ENCODE measurements at places on chromosomes 1 and 21.
A peak's percentile ranks its signal among the peaks of the same experiment; 100 is the strongest.

- DNase-seq = no peak
Observed at GRCh38 chr1:97094247-97094972, 372.8 kb downstream of the PTBP2 start.

- no peak for DNase-seq
Observed at GRCh38 chr1:116175611-116176010, 64.4 kb downstream of the MAB21L3 start.

- no peak for DNase-seq
Observed at GRCh38 chr1:210883821-210884220, 250.1 kb downstream of the KCNH1 start.

DNA sequence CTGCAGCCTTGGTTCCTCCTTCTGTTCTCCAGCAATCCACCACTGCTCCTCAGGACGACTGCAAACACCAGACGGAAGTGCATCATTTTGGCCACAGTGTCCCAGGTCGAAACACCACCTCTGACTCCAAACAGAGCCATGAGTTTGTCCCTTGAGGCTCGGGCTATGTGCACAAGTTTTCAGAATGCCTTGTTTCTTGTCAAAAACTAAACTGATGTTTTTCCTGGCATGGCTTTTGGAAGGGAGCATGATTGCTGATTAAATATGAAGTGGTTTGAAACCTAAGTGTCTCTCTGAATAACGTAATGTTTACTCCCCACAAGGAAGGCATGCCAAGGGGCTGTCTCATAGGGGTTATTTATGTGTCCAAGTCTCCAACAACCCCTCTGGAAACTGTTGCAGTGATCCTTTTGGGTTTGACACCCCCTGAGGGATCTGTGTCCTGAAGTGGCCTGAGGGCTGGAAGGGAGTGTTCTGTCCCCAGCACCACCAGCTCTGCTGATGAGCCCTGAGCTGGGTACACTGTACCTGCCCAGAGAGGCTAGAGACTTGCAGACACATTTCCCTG lies 132.7 kb downstream of the PLPP3 start:
- DNase-seq = no peak

DNA sequence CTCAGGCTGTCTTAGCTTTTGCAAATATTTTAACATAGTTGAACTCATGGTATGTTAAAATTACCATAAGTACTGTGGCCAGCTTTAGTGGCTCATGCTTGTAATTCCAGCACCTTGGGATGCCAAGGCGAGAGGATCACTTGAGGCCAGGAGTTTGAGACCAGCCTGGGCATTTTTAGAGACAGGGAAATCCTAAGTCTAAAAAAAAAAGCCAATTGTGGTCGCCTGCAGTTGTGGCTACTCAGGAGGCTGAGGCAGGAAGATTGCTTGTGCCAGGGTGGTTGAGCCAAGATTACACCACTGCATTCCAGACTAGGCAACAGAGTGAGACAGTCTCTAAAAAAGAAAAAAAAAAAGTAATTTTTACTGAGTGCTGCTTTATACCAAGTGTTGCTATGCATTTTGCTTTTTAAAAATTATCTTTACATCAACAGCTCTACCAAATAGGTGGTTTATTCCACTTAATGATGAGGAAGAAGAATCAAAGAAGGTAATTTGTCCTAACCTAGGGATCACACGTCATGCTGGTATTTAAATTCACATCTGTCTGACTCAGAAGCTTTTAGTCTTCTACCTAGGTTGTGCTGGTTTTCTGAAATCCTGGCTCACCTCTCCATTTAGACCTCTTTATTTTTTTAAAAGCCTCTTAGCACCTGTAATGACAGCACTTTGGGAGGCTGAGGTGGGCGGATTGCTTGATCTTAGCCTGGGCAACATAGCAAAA lies 16.8 kb downstream of the PPP1R12B start:
- DNase-seq = no peak

DNA sequence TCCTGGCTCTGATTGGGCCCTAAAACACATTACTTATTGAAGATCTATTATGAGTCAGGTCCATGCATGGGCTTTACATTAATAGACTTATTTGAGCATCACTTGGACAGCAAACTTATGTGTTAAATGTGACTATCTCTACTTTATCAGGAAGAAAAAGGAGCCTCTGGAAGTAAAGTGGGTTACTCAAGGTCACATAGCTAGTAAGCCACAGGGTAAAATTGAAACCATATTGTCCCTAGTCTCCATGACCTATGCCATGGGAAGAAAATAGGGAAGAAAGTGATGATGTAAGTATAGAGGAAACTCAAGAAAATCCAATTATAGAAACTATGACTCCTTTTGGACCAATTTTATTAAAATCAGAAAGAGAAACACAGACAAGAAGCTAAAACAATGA lies 555.3 kb downstream of the NUF2 start:
- no peak for DNase-seq

- DNase-seq = no peak
Observed at GRCh38 chr21:39640754-39641153, 28.0 kb downstream of the B3GALT5 start.

- DNase-seq = no peak
Observed at GRCh38 chr1:111140680-111140967, 601 bp downstream of the CEPT1 start.

- no peak for DNase-seq
Observed at GRCh38 chr1:175361476-175361875, 168.9 kb upstream of the KIAA0040 start.

GRCh38 chr1:54404939-54405897 lies 976 bp downstream of the SSBP3 start:
- no peak for DNase-seq

- DNase-seq = no peak
Observed at GRCh38 chr1:6351480-6352137, 42.0 kb downstream of the ACOT7 start.

- DNase-seq = no peak
Observed at GRCh38 chr1:60271041-60271440, 197.5 kb upstream of the C1orf87 start.

- DNase-seq = no peak
Observed at GRCh38 chr1:67691712-67692111, 6.7 kb downstream of the GADD45A start.

- DNase-seq = no peak
Observed at GRCh38 chr1:244599937-244600350, 53.0 kb upstream of the DESI2 start.

DNA sequence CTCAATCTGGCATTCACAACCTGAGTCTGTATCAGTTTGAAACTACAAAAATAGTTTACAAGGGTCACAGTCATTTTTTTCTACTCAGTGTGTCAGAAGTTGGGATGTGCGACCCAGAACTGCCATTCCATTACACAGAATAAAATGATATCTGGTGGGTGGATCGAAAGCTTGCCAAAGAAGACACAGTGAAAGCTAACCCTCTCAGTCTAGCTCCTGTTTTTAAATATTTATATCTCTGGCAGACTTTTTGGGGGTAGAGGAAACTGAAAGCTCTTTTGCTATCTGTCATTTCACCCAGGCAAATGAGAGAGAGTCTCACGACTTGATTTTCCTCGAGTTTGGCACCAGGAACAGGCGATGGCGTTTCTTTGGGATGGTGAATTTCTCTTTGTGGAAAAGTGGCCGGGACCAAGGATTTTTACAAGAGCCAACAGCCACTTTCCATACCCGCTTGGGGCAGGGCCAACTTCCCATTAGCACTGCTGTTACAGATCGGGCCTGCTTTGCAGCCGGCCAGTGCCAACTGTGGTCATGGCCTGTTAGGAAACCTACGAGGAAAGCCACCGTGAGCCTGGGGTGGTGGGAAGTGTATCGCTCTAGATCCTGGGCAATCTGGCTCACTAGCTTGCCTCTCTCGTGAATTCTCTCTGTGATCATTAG lies 185.5 kb upstream of the NFIA start:
- DNase-seq = no peak

DNA sequence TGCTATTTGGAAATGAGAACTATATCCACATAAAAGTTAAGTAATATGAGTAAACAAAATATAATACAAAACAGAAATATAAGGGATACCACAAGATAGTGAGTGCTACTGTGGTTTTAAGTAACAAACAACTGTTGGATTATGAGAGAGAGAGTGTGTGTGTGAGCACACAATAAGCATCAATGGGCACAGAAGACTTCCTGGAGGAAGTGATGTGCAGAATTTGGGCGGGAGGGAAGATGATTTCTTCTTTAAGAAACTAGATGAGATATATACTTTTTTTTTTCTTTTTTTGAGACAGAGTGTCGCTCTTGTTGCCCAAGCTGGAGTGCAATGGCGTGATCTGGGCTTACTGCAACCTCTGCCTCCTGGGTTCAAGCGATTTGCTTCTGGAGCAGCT lies 7.9 kb upstream of the IER5 start:
- DNase-seq = no peak

GRCh38 chr1:226891846-226892523 lies 21.6 kb downstream of the PSEN2 start:
- DNase-seq = no peak

DNA sequence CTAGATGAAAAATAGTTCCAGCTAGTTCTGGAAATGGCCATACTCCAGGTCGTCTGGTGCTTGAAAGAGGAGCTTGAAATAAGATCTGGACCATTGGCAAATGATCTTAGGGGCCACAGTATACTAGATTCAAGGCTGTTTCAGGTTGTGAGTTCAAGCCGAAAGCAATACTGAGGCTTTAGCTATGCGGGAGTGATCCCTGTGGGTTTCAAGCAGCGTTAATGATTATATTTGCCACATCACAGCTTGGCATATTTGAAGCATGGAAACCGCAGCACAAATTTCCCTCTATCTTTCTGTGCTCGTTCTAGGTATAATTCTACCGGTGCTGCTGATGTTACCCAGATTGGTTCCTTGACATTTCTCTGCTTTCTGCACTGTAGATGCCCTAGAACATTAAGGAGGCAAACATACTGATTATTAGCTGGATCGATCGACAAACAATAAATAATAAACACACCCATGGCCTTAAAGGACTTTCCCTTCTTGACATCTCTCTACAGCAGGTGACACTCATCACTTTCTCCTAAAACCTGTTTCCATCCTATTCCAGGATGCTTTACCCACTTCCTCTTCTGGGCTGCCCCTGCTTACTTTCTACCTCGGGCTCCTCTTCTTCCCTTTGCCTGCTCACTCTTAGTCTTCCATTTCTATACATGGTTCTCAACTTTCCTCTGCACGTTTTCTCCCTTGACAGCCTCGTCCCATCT lies 40.6 kb upstream of the LYST start:
- no peak for DNase-seq

- no peak for DNase-seq
Observed at GRCh38 chr1:231734417-231734816, 107.8 kb downstream of the DISC1 start.

DNA sequence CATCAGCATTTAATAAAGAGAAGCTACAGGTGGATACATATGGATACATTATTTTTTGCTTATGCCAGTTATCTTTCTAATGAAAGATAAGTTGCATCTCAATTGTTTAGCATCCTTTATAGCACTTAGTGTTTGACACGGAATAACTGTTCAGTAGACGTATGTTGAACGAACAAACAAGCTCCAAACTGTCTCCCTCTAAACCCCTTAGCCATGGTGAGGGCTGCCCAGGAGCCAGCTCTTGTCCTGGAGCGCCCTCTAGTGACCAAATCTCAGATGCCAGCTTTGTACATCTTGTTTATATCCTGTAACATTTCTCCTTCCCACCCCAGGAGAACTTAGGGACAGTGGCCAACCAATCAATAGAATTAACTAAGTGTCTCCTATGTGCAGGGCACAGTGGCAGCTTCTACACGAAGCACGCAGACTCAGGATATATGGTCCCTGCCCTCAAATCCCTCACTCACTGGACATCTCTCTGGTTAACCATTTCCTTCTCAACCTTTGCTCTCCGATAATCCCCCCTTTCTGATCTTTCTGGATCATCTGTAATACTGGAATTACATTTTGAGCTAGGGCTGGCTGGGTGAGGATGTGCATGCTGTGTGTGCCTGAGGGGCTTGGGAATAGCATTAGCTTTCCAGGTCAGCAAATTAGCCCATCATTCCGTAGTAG lies 22.9 kb downstream of the KCNA10 start:
- peak; percentile 81 for DNase-seq

- DNase-seq = no peak
Observed at GRCh38 chr1:6985549-6986276, 200.5 kb downstream of the CAMTA1 start.

DNA sequence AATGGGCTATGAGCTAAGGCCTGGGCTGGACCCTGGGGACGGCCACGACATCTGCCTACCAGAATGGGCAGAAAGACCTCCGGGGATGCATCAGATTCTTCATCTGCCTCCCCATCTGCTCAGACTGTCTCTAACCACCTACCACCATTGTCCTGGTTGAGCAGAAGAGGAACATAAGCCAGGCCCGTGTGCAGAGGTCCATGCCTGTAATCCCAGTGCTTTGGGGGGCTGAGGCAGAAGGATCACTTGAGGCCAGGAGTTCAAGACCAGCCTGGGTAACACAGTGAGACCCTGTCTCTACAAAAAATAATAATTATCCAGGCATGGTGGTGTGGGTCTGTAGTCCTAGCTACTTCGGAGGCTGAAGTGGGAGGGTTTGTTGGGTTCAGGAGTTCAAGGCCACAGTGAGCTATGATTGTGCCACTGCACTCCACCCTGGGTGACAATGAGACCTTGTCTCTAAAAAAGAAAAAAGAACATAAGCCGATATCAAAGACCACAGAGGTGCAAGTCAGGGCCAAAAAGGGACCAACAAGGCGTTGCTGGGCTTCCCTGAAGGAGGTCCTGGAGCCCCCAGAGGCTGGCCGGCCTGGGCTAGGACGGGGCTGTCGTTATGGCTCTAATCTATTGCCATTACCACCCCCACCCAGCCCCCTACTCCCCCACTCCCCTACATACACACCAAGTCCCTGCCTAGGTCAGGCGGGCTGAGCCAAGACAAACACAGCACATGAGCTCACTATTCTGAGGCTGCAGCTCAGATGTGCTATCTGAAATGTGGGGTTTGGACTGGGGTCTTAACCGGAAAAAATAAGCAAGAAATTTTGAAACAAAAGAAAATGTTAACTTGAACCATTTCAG lies 239.2 kb upstream of the RAB4A start:
- DNase-seq = no peak

DNA sequence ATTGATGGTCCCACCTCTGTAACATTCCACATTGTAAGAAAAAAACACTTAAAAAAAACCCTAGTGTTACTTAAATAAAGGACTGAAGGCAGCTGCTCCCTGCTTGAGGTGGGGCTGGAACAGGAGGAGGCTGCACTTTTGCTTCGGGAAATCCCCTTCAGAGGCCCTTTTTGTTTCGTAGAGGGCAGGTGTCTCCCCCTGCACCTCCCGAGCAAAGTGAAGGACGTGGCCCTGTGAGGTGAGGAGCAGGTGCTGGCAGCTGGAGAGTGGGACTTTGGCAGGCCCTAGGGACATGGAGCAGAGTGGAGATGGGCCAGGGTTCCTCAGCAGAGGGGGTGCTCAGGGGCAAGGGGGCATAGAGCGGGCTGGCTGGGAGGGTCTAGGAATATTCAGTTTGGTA lies 33.4 kb upstream of the WNT4 start:
- DNase-seq = peak; percentile 12

Measured in NCI-H1417 (cell line).